ENCODE measurements at places on chromosomes 6 and 20. TPM values are rescaled to one million over a fixed set of nuclear protein-coding genes. Genes with fewer than 3 reads are reported as not detected.

DNA sequence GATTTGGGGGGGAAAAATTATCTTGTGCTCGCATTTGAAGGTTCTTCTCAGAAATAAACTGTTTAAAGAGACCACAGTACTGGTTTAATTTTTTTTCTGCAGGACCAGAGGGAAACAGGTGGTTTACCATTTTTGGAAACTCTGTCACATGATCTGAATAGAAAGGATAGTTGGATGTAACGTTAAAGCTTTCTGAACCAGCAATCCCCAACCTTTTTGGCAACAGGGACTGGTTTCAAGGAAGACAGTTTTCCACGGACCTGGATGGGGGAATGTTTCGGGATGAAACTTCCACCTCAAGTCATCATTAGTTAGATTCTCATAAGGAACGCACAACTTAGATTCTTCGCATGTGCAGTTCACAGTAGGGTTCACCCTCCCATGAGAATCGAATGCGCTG, 50.4 kb downstream of the MCM8 start:
- DNase-seq, result no peak
- H3K36me3 ChIP-seq, result peaks cover 27% of the 10 kb centered on the region
- H3K27me3 ChIP-seq, result no peaks in the 10 kb centered on the region
- H3K4me1 ChIP-seq, result peaks cover 37% of the 10 kb centered on the region
- H3K4me3 ChIP-seq, result no peak overlapping the region
- peak overlapping the region; percentile 42 for H3K27ac ChIP-seq

DNA sequence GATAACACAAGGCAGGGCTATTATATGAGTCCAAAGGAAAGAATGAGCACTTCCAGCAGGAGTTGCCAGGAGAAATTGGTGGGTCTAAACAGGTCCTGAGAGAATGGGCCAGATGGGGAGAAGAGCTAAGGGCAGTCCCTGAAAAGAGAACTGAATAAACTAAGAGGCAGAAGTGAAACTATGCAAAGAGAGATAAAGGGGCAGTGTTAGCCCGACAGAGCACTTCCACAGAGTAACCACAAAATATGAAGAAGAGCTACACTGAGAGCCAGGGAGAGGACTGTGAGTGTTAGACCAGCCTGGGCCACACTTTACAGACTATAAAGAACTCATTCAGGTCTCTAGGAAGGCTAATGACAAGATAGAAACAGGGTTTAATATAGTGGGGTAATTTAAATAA, 43.8 kb downstream of the RALGAPA2 start:
- no peaks in the 10 kb centered on the region for H3K36me3 ChIP-seq
- DNase-seq, result no peak
- H3K4me3 ChIP-seq, result no peak overlapping the region
- peaks cover 29% of the 10 kb centered on the region for H3K4me1 ChIP-seq
- H3K27ac ChIP-seq, result no peak overlapping the region

GRCh38 chr20:13022401-13023155, 13.8 kb downstream of the SPTLC3 start:
- no peak overlapping the region for H3K4me3 ChIP-seq
- DNase-seq, result no peak
- H3K4me1 ChIP-seq, result no peaks in the 10 kb centered on the region

Gene TNF
- 55.0 TPM for total RNA-seq

- no peak for DNase-seq
- H3K36me3 ChIP-seq, result no peaks in the 10 kb centered on the region
Measured at GRCh38 chr6:14985366-14985765, 260.5 kb upstream of the JARID2 start.

Gene SIRPD
- total RNA-seq, result 0.23 TPM

- H3K4me3 ChIP-seq, result peak overlapping the region; percentile 12
- DNase-seq, result no peak
- peaks cover 24% of the 10 kb centered on the region for H3K4me1 ChIP-seq
- H3K27me3 ChIP-seq, result peaks cover 40% of the 10 kb centered on the region
- H3K27ac ChIP-seq, result no peak overlapping the region
Measured at GRCh38 chr20:52105442-52106422, 85.8 kb downstream of the ZFP64 start.

DNA sequence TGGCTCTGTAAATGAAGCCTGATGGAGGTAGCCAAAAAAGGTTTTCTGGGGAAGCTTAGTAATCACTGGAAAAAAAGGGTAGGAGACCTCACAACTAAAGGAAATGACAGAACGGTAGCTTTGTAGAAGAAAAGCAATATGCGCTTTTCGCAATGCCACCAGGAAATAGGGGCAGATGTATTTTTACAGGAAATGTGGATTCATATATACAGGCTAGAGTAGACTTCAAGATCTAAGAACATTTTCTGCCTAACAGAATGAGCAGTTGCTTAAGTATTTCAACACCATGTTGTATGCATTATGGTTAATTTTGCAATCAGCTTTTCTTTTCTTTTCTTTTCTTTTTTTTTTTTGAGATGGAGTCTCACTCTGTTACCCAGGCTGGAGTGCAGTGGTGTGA, 219.6 kb downstream of the CD83 start:
- no peak overlapping the region for H3K4me3 ChIP-seq
- no peaks in the 10 kb centered on the region for H3K36me3 ChIP-seq
- DNase-seq, result no peak
- no peak overlapping the region for H3K27ac ChIP-seq
- H3K4me1 ChIP-seq, result peaks cover 2% of the 10 kb centered on the region

DNA sequence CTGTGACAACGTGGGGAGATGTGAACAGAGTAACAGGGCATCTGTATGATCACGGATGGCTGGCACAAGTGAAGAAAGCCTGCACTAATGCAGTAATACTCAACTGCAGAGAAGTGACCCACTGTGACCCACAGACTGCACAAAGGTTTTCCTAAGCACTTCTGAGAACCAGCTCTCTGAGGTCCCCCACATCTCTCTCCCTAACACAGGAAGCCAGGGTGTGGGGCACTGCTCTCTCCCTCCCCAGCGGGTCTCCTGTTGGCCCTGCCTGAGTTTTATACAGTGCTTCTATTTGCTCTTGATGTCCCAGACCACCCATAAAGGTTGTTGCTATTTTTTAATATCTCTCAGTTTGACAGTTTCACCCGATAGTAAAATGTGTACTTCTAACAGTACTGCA, 11.3 kb downstream of the APMAP start:
- peaks cover 58% of the 10 kb centered on the region for H3K4me1 ChIP-seq
- DNase-seq, result peak; percentile 24
- peak overlapping the region; percentile 23 for H3K4me3 ChIP-seq

DNA sequence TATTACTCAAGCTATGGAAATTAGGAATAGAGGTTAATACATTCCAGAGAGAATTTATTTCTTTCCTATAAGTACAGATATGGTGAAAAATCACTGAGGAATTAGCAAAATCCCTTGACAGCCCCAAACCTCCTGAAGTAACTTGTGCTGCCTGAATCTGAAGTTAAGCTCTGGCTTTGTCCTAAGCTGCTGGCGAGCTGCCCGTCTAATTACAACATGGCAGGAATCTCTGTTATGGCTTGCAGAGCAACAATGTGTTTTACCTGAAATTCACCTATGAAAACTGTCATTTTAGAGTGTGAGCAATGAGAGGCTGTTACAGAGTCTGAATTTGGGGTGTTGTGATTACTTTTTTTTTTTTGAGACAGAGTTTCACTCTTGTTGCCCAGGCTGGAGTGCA, 22.5 kb upstream of the IYD start:
- no peak overlapping the region for H3K27ac ChIP-seq
- H3K4me3 ChIP-seq, result no peak overlapping the region
- peaks cover 10% of the 10 kb centered on the region for H3K27me3 ChIP-seq

DNA sequence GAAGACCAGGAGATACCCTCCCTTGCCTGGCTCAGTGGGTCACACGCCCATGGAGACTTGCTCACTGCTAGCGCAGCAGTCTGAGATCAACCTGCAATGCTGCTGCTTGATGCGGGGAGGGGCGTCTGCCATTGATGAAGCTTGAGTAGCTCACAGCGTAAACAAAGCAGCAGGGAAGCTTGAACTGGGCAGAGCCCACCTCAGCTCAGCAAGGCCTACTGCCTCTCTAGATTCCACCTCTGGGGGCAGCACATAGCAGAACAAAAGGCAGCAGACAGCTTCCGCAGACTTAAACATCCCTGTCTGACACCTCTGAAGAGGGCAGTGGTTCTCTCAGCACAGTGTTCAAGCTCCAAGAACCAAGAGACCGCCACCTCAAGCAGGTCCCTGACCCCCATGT, 271.3 kb downstream of the ESR1 start:
- no peak overlapping the region for H3K4me3 ChIP-seq
- no peak for DNase-seq
- no peaks in the 10 kb centered on the region for H3K36me3 ChIP-seq
- no peaks in the 10 kb centered on the region for H3K4me1 ChIP-seq
- peaks cover 6% of the 10 kb centered on the region for H3K27me3 ChIP-seq

Gene OTOR
- not detected for total RNA-seq

Gene COL19A1
- not detected for total RNA-seq

- no peaks in the 10 kb centered on the region for H3K4me1 ChIP-seq
- DNase-seq, result no peak
- H3K36me3 ChIP-seq, result no peaks in the 10 kb centered on the region
- no peak overlapping the region for H3K27ac ChIP-seq
- H3K4me3 ChIP-seq, result no peak overlapping the region
Measured at GRCh38 chr6:113304116-113304515, 553.0 kb upstream of the MARCKS start.

Gene C20orf202
- not detected for total RNA-seq

DNA sequence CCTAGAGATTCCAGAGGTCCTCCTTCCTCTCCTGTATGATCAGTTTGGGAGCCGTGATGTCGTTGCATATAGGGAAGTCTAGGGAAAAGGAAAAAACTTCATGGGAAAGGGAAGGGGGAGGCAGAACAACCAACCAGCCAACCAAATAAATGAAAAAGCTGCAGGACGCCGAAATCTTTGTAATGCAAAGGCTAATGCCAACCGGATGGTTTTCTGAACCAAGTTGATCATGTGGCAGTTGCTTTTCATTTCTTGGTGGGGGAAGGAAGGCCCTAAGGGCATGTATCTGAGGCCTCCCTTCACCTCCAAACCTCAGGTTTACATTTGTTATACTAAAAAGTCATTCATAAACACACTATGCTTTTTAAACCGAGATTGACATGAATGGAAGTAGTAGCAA, 167.2 kb downstream of the ARID1B start:
- H3K4me3 ChIP-seq, result no peak overlapping the region
- DNase-seq, result no peak
- no peaks in the 10 kb centered on the region for H3K27me3 ChIP-seq
- no peaks in the 10 kb centered on the region for H3K4me1 ChIP-seq
- H3K36me3 ChIP-seq, result no peaks in the 10 kb centered on the region

- peaks cover 34% of the 10 kb centered on the region for H3K36me3 ChIP-seq
- no peak for DNase-seq
- H3K4me1 ChIP-seq, result peaks cover 16% of the 10 kb centered on the region
- H3K27ac ChIP-seq, result no peak overlapping the region
- H3K27me3 ChIP-seq, result no peaks in the 10 kb centered on the region
- no peak overlapping the region for H3K4me3 ChIP-seq
Measured at GRCh38 chr6:154164397-154164796, 125.4 kb downstream of the OPRM1 start.

Gene HLA-DMB
- total RNA-seq, result 14.7 TPM

Gene FERMT1
- total RNA-seq, result not detected

GRCh38 chr6:105209950-105210706, 30.3 kb upstream of the POPDC3 start:
- peaks cover 3% of the 10 kb centered on the region for H3K27me3 ChIP-seq
- no peak for DNase-seq
- no peak overlapping the region for H3K4me3 ChIP-seq
- H3K27ac ChIP-seq, result no peak overlapping the region

- H3K36me3 ChIP-seq, result peaks cover 5% of the 10 kb centered on the region
- H3K27ac ChIP-seq, result no peak overlapping the region
- no peak overlapping the region for H3K4me3 ChIP-seq
- H3K4me1 ChIP-seq, result peaks cover 44% of the 10 kb centered on the region
- no peak for DNase-seq
Measured at GRCh38 chr6:117546674-117547073, 55.6 kb downstream of the GOPC start.

GRCh38 chr6:102907181-102907580, 1513.7 kb downstream of the GRIK2 start:
- H3K36me3 ChIP-seq, result no peaks in the 10 kb centered on the region
- H3K4me3 ChIP-seq, result no peak overlapping the region
- H3K27ac ChIP-seq, result no peak overlapping the region

GRCh38 chr20:18907353-18907752, 93.8 kb downstream of the SCP2D1 start:
- peaks cover 6% of the 10 kb centered on the region for H3K27me3 ChIP-seq
- no peak overlapping the region for H3K27ac ChIP-seq
- H3K4me1 ChIP-seq, result no peaks in the 10 kb centered on the region
- DNase-seq, result no peak
- H3K4me3 ChIP-seq, result no peak overlapping the region
- H3K36me3 ChIP-seq, result no peaks in the 10 kb centered on the region

GRCh38 chr6:157235600-157236039, 87.7 kb downstream of the TMEM242 start:
- H3K36me3 ChIP-seq, result no peaks in the 10 kb centered on the region
- peak; percentile 58 for DNase-seq
- H3K4me3 ChIP-seq, result peak overlapping the region; percentile 80
- peaks cover 21% of the 10 kb centered on the region for H3K4me1 ChIP-seq
- peaks cover 56% of the 10 kb centered on the region for H3K27me3 ChIP-seq
- peak overlapping the region; percentile 5 for H3K27ac ChIP-seq

DNA sequence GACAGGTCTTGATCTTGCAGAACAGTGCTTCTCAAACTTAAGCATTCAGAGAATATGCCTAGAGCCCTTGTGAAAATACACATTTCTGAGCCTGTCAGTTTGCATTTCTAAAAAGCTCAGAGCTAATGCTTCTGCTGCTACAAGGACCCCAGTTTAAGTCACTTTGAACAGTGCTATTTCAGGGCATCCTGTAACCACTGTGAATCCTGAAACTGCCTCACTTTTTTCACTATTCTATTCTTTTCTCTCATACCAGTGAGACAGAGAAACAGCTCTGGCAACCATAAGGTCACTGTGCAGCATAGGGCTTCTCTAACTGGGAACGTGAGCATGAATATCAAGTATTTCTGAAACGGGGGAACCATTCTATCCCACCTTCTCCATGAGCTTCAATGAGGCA, 51.2 kb downstream of the LGSN start:
- no peaks in the 10 kb centered on the region for H3K27me3 ChIP-seq
- no peak overlapping the region for H3K27ac ChIP-seq

- no peak overlapping the region for H3K27ac ChIP-seq
- no peaks in the 10 kb centered on the region for H3K36me3 ChIP-seq
- no peak overlapping the region for H3K4me3 ChIP-seq
- H3K27me3 ChIP-seq, result peaks cover 2% of the 10 kb centered on the region
Measured at GRCh38 chr6:46220352-46221221, 49.8 kb upstream of the ENPP5 start.

All from activated CD8-positive, alpha-beta T cell treated with anti-CD3 and anti-CD28 coated beads, Interleukin-2, amount 10 ng/mL, durations not matched to agents 7 days and 5 days (primary cell).